ENCODE measurements at places on chromosomes 11 and 22. TPM values are rescaled to one million over a fixed set of nuclear protein-coding genes. Genes with fewer than 3 reads are reported as not detected.

GRCh38 chr11:18312012-18312411, 9.9 kb downstream of the HPS5 start:
- DNase-seq = no peak

- peak; percentile 94 for DNase-seq
These were observed 22.8 kb downstream of the OSBP2 start for GRCh38 chr22:30717331-30717921.

DNA sequence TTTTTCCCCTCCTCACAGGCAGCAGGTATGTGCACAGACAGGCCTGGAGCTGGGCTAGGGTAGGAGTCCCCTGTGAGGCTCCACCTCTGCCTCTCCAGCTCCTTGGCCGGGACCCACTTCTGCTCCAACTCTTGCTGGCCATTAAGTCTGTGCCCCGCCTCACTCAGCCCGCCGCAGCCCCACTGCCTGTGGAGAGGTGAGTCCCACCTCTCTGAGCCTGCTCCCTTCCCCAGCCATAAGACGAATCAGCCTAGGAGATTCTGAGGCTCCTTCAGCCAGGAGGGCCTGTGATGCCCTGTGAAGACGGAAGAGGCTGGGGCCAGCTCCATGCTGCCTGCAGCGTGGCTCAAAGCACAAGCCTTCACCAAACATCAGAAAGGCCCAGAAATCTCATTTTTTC, 23.0 kb downstream of the TSKU start:
- DNase-seq = no peak

DNA sequence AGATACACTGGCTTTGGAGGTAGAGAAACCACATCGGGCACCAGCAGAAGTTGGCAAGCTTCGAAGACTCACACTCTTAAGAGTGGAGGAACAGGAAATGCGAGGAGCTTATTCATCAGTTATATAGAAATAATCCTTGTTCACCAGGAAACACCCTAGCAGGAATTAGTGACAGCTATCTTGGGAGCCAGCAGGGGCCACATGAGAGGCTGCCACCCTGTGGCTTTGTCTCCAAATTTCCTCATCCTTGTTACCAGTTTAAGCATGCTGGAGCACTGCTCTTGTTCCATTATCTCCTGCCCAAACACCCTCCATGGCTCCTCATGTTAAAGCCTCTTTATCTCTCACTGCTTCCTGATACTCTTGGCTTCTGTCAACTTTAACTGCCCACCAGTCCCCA, 131.0 kb downstream of the PLEKHA7 start:
- DNase-seq = peak; percentile 5

DNA sequence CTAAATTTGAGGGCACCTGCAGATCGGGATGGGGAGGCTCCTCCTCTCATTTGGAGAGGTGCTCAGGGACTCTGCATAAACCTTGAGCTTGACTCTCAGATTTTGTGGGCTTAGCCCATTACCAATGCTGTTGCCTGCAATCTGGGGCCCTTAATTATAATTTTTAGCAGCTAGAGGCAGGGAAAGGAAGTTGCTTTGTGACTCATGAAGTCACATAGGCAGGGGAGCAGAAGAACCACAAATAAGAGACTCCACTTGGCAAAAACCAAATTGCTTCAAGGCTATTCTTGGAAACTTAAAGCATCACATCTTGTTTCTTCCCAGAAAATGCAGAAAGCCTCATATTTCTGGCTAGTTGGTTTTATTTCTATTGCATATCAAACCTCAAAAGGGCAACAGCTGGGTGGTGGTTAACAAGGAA, 46.9 kb downstream of the MICAL2 start:
- peak; percentile 89 for DNase-seq

DNA sequence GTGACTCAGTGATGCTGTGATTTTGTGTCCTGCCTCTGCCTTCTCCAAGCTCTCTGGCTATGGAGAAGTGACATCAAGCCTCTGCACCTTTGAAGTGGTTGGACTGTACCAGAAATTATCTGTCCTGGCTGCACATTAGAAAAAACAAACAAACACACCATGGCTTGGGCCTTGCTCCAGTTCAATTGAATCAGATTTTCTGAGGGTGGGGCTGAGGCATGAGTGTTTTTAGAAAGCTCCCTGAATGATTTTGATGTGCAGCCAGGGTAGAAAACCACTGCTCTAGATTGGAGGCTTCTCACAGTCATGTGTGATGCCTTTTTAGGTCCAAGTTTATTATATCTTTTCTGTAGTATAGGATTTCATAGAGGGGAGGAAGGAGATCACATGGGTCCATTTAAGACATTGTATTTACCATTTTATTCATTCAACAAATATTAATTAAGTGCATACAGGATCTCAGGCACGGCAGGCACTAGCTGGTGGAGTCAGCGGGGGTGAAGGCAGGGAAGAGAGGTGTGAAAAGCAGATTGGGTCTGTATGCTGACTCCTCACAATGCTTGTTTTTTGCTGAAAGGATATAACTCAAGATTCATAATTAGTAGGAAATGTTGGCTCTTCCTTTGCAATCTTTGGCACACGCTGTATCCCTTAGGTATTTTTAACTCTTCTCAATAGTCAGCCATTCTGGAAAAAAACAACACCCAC, 7.1 kb upstream of the VSTM5 start:
- peak; percentile 16 for DNase-seq

GRCh38 chr22:47163856-47164513, 401.5 kb downstream of the TBC1D22A start:
- no peak for DNase-seq

DNA sequence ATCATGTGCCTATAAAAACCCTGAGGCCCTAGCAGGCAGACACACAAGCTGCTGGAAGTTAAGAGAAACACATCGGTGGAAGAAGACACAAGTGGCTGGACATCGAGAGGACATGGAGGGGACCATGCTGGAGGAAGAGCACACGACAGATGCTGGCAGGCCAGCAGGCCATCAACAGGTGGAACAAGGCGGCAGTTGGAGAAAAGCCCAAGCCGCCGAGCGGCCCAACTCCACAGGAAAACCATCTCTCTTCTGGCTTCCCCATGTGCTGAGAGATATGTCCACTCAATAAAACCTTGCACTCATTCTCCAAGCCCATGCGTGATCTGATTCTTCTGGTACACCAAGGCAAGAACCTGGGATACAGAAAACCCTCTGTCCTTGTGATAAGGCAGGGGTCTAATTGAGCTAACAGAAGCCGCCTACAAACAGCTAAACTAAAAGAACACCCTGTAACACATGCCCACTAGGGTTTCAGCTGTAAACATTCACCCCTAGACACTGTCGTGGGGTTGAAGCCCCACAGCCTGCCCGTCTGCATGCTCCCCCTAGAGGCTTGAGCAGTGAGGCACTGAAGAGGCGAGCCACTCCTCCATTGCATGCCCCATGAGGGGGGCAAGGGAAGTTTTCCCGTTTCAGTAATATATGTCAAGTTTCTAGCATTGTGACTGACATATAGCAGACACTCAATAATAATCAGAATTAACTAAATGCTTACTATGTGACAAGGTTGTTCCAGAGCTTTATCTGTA, 39.0 kb upstream of the MMP20 start:
- peak; percentile 18 for DNase-seq

- DNase-seq = no peak
These were observed 9.2 kb upstream of the IL10RA start for GRCh38 chr11:117977029-117977428.

GRCh38 chr22:35480627-35481550, 59.7 kb upstream of the RASD2 start:
- DNase-seq = no peak

DNA sequence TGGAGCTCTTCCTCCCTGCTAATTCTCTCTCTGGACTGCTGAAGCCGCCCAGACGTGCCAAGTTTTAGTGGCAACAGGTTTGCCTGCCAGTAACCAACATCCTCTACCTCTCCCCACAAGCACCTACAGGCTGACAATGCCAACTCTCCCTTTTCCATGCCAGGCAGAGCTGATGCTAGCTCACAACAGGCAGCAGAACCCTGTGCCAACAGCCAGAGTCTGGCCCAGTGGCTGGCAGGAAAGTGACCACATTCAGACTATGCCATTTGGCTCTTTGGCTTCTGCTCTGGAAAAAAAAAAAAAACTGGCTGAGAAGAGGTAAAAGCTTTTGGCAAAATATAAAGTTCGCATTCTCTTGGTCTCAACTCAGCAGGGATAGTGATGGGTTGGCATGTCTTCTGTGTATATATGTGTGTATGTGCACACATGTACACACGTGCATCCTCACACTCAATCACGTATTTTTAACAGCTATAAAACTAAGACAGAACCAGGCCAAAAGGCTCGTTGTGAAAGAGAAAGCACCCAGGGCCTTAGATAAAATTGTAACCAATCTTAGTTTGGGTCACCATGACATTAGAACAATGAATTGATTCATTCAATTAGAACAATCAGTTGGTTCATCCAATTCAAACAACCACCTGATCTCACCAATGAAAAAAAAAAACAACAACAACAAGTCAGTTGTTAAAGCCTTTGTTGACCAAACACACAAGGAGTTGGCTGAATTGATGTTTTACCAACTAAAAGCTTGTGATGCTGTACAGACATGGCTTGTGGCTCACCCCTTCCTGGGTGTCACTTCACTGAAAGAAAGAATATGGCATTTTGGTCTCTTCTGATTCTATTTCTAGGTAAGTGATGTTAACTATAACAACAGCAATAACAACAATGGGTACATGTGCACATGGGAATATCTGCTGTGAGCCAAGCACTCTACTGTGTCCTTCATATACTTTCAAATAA, 48.6 kb downstream of the TRIM29 start:
- DNase-seq = no peak

DNA sequence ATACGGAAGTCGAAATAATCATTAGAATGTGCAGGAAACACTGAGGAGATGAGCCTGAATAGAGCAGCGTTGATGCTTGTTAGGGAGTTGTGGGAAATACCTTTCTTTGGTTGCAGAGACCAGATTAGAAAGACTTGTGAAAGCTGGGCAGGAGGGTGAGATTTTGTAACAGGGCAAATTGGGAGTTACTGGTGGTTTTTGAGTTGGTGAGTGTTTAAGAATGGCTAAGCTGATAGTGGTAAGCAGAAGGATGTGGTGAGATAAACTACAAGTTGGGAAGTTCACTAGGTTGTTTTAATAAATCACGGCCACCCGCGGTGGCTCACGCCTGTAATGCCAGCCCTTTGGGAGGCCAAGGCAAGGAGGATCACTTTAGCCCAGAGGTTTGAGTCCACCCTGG, 34.4 kb downstream of the MCAM start:
- DNase-seq = no peak

GRCh38 chr11:35947437-35947836, 3.6 kb downstream of the LDLRAD3 start:
- no peak for DNase-seq

- DNase-seq = no peak
These were observed 30.4 kb downstream of the USH1C start for GRCh38 chr11:17513853-17514252.

DNA sequence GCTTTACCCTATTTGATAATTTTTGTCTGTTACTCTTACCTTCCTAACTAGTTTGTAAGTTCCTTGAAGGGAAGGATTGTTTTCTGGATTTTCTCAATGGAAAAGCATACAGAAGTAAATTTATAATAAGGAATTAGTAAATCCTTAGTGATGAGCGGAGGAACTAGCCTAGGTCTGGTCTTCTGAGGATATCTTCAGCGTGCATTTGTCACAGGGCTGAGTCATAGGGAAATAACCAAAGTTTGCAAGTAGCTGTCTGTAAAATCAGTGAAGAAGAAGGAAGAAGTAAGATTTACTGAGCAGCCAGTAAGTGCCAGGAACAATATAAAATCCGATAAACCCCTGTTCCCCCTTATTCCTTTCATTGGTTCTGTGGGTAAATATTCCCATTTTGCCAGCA, 162.7 kb upstream of the SORL1-AS1 start:
- peak; percentile 24 for DNase-seq

DNA sequence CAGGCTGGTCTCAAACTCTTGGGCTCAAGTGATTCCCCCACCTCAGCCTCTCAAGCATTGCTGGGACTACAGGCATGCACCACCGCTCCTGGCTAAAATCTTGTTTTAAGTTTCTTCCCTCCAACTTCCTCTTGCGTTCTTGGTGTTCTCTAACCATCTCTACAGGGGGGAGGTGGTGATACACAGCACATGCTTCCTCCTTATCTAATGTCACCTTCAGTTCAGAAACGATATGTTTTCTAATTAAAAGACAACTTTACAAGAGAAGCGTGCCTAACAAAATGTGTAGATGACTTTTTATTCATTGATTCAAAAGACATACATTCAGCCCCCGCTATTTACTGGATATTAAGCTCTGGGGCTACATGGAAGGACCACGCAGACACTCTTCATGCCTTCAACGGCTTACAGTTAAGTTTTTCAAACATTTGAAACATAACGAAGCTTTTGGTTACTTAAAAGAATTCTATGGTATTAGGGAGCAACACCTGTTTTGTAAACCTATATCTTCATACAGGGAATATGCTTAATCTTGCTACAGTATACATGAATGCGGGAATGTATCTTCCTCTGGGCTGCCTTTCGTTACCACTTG, 933 bp upstream of the DLAT start:
- no peak for DNase-seq

DNA sequence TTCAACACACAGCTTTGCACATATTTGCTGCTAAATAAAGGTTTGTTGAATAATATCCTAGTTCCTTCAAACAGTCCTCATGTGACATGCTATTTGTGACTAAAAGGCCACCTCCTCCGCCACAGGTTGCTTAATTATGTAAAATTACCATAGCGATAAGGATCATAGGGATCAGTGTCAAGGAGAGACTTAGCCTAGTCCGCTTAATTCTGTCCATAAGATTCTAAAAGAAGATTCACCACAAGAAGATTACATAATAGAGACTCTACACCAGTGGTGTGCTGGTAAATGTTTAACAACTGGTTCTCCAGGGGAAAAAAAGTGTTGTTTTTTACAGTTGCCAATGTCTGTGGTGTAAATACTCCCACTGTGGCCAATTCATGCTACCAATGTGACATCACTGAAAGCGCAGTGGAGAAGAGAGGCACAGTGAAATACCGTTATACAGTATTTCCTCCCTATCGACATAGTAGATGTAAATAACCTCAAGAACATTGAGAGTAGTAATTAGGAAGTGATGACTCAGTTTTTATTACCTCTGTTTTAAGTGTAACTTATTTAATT, 4.2 kb upstream of the CHRDL2 start:
- no peak for DNase-seq

DNA sequence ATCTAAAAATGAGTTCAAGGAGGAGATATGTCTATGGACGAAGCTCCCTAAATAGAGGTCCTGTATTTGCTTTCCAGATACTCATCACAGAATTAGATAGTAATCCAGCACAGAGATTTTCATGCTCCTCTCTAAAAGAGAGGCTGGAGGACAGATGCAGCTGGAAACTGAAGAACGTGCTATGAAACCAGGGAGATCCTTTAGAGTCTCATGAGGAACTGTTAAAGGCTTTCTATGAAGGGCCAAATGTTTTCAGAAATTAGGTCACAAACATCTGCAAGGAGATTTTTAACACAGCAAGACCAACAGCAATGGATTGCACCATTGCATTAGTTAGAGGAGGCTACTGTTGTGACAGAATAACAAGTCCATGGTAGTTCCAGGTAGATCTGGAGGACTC, 95.6 kb upstream of the ARHGAP20 start:
- DNase-seq = no peak

Gene DESI1
- 14.1 TPM for total RNA-seq

Gene MRPL16
- total RNA-seq = 76.6 TPM

Gene SSTR3
- total RNA-seq = not detected

Gene ROBO4
- total RNA-seq = 9.6 TPM

Gene TRIM29
- total RNA-seq = not detected

Gene SC5D
- 25.8 TPM for total RNA-seq

Gene CD3E
- total RNA-seq = not detected
